Activated CD4-positive, alpha-beta memory T cell treated with anti-CD3 and anti-CD28 coated beads for 36 hours (primary cell): ENCODE measurements at places on chromosomes 7 and 10.

GRCh38 chr10:121941532-121941931 is 13.7 kb upstream of the ATE1 start:
- DNase-seq, result no peak

GRCh38 chr7:92932450-92932849 is 96.1 kb upstream of the CDK6 start:
- no peak for DNase-seq

DNA sequence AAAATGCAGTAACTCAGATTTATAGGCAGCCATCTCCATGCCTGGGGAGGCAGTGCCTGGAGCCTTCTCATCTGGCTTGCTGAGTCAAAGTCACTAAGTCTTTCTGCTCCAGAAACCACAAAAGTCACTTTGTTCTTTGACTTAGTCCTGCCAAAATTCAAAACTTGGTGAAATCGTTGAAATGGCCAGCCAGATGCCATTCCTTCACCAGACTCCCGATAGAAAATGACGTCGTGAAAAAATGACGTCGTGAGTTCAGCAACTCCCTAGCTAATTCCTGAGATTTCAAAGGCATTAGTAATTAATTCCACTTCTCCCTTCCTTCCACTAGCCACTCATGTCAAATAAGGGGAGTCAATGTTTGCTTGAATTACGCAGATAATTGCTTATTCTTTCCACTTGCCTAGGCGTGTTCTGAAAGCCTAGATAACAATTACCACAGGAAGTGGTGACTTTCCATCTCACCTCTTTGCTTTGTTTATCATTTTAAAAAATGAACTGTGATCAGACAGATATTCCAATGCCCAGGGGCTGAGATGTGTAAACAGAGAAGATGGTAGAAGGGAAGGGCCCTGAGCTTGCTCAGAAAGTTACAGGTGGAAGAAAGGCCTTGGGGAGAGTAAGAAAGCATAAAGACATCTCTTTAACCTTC is 48.5 kb upstream of the OSBPL3 start:
- DNase-seq, result peak; percentile 42

DNA sequence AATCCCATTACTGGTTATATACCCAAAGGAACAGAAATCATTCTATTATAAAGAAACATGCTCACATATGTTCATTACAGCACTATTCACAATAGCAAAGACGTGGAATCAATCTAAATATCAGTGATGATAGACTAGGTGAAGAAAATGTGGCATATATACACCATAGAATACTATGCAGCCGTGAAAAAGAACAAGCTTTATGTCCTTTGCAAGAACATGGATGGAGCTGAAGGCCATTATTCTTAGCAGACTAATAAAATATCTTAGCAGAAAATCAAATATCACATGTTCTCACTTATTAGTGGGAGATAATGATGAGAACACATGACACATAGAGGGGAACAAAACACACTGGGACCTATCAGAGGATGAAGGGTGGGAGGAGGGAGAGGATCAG is 38.8 kb downstream of the CAPZA2 start:
- DNase-seq, result no peak

GRCh38 chr10:132036887-132037675 is 28.7 kb upstream of the JAKMIP3 start:
- no peak for DNase-seq
